Heart left ventricle (tissue), 16 donors: ENCODE measurements at places on chromosomes 7 and 10. TPM values are rescaled to one million over a fixed set of nuclear protein-coding genes. Genes with fewer than 3 reads are reported as not detected.

Gene FGL2
- polyA plus RNA-seq = 5.3 TPM

Gene COL17A1
- polyA plus RNA-seq = not detected

DNA sequence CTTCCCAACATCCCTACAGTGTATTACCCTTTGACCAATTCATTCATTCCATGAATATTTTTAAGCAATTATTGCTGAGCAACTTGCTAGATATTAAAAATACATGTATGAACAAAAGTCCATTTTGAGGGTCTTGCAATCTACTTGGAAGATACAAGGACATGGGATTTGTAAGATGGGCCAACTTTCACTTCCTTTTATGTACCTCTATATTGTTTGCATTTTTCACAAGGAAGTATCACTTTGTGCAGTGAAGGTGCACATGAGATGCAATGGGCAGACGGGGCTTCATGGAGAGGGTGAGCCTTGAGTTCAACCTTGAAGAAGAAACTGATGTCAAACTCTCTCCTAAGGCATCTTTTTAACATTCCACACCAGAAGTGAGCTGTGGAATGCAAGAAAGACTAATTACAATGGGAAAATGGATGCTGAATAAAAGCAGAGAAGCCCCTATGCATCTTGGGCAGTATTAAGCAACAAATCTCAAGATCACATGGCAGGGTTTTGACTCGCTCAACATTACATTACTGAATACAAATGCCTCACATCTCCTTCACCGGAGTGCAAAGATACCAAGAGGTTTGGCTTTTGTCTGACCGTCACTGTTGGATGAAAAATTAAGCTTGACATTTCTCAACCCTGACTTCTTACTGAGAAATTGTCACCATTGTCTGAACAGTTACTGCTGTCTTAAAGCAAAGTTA is 341.5 kb downstream of the ELMO1 start:
- no peak for DNase-seq

DNA sequence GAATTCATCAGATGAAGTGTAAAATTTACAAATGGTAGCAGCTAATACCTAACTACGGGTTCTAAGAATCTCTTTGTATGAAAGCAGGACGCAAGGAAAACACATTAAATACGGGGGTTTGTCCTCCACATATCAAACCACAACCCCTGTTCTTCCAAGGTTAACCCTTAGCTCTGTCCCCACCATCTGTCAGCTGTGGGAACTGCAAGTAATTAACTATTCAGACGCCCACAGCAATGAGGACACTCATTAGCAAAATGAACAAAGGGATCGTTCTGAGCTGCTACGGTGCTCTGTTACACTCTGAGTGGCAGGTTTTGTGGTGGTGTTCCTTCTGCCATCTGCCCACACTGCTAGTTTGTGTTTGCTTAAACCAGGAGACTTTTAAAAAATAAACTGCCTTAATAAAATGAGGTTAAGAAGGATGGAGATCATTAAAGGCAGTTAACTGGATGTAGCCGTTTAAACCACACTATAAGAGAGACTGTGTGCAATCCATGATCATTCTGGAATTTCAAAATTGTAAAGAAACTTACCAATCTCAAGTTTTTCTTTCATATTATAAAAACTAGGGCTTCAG is 51.4 kb downstream of the C10orf67 start:
- no peak for DNase-seq
